ENCODE measurements at places on chromosomes 13 and 19.

DNA sequence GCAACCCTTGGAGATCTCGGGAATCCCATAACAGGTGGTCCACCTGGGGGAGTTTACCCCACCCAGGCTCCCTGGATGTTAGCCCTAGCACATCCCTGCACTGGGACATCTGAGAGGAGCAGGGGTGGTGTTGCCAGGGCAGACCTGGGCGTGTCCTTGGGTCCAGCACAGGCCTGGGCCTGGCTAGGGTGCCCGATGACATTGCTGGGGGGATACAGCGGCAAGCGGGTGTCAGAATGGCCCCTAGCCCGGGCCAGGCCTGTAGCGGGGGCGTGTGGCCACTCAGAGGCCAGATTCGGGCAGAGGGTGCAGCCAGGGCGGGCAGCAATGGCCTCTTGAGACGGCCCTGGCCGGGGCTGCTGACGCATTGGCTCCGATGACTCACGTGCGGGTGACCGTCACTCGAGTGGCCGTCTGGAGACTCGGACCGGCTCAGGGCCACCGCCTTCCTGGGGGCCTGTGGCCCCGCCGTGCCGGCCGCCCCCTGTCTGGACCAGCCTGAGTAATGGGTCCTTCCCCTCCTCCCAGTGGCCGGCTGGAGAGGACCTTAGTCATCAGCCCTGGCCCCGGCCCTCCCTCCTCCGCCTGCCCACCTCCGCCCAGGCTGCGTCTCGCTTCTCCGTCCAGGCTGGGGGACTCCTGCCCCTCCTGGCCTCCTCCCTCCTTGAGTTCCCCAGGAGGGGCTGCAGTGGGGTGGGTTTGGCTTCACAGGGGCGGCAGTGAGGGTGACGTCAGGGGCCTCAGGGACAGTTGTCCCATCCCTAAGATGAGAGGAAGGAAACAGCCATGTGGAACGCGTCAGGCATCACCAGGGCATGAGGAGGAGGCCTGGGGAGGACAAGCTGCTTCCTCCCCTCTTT is 23.2 kb upstream of the CRTC1 start:
- no peak for DNase-seq

DNA sequence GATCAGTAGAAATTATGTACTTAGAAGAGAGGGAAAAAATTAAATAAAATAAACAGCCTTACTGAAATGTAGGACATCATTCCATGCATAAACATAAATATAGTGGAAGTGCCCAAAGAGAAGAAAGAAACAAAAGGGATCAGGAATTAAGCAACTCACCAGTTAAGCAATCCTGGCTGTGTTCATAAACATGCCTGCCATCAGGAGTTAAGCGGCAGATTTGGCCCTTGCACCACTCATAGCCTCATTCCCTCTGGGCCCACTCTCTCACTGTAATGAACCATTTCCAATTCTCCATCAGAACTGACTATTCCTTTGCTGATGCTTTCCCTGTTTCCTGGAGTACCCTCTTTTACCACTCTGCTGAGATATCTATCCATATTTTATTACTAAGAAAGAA is 281.4 kb downstream of the LHFPL6 start:
- no peak for DNase-seq

DNA sequence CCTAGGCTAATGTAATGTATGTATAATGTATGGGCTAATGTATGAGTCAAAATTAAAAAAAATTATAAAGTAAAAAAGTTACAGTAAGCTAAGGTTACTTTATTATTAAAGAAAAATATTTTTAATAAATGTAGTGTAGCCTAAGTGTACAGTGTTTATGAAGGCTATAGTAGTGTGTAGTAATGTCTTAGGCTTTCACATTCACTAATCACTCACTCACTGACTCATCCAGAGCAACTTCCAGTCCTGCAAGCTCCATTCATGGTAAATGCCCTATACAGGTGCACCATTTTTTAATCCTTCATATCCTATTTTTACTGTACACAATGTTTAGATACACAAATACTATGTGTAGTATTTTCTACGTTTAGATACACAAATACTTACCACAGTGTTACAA is 1.8 kb upstream of the TMEM272 start:
- no peak for DNase-seq

DNA sequence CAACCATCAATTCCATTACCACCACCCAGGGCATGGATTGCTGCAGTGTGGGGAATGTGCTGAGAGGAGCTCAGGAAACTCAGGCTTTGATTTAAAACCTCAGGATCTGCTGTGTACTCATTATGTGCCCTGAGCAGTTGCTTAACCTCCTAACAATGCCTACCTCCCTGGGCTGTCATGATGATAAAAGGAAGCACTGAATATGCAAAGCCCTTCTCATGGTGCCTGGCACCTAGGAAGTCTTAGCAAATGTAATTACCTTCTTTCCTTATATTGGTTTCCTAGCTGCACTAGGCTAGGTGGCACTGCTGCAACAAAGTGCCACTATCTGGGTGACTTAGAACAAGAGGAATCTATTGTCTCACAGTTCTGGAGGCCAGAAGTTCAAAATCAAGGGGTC is 62.2 kb downstream of the KCTD12 start:
- DNase-seq: no peak

GRCh38 chr13:30872685-30873461 is 33.2 kb upstream of the MEDAG start:
- no peak for DNase-seq

Data from NCI-H1105 (cell line).